Non-pigmented ciliary epithelial cell (primary cell): ENCODE measurements at places on chromosomes 2 and 18.

DNA sequence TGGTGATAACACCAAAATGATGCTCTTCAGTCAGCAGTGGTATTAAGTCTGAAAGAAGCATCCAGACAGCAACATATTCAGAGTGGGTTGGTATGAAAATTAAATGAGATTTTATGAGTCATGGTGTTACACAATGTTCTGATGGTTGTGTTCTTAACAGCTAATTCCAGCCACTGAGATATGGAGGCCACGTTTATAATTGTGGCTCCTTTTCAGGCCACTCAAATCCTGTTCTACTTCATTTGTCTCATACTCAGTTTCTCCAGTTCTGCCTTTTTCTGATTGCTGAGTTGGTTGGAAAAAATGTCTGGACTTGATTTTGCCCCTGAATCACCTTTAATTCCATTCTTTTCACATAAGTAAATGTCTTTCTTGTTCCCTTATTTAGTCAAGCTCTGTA is 162.7 kb upstream of the COL3A1 start:
- peak; percentile 80 for DNase-seq

- DNase-seq = no peak
Measured at GRCh38 chr2:173922760-173923159, 42.4 kb downstream of the SP3 start.

GRCh38 chr2:55871637-55872036 is 51.9 kb downstream of the EFEMP1 start:
- DNase-seq = no peak

GRCh38 chr2:203453858-203454451 is 81.1 kb downstream of the RAPH1 start:
- peak; percentile 24 for DNase-seq

DNA sequence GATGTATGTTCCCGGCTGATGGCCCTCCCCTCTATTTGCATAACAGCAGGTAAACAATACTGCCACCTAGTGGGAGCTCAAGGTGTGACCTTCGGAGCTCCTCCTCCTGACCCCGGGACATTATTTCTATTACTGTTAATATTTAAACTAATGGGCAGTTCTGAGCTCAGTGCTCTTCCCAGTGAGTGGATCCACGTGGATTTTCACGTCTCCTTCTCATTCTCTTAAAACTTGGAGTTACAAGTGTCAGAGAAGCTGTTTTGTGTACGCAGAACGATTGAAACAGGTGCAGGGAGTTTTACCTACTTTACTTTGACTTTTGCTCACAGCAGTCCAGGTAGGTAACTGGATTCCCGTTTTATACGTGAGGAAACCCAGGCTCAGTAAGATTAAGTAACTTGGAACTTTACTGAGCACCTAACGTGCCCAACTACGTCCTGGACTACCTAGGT is 127.3 kb downstream of the PRKCE start:
- no peak for DNase-seq

DNA sequence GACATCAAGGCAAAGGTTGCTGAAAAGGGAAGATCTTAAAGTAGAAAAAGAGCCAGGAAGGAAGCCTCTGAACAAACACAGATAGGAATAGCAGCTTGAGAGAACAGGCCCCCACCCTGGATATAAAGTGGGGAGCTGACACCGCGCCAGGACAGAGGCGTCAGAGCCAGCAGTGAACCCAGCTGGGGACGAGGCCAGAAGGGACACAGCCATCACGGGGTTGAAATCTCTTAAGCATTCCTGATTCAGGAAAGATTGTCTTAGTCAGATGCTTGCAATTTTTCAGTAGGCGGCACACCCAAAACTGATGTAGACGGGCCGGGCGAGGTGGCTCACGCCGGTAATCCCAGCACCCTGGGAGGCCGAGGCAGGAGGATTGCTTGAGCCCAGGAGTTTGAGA is 93.8 kb upstream of the PHLPP1 start:
- no peak for DNase-seq

- no peak for DNase-seq
Measured at GRCh38 chr2:36964496-36965058, 1.8 kb downstream of the STRN start.

- DNase-seq = peak; percentile 88
Measured at GRCh38 chr2:55364189-55365055, 55.2 kb downstream of the CCDC88A start.

- DNase-seq = no peak
Measured at GRCh38 chr2:23381485-23381884, 3.5 kb upstream of the KLHL29 start.

DNA sequence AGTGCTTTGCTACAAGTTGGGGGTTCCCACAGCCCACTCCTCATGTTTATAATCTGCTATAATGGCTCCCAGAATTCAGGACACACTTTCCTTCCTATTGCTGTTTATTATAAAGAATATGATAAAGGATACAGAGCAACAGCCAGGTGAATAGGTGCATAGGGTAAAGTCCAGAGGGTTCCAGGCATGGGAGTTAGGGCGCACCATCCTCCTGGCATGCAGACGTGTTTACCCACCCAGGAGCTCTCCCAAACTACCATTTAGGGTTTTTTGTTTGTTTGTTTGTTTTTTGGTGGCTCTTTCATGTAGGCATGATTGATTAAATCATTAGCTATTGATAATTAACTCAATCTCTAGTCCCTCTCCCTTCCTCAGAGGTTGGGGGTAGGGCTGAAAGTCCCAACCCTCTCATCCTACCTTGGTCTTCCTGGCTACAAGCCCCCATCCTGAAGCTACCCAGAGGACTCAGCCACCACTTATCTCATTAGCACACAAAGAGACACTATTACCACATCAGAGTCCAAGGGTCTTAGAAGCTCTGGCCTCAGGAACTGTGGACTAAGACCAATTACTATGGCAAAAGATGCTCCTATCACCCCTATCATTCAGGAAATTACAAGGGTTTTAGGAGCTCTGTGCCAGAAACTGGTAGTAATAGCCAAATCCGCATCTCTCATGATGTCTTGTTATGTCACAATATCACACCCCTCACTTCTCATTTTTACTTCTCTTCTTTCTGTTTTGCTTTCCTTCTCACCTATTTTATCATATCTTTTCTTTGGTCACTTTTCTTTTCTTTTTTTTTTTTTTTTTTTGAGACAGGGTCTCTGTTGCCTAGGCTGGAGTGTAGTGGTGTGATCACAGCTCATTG is 154.9 kb upstream of the TTC39C start:
- DNase-seq = no peak

- no peak for DNase-seq
Measured at GRCh38 chr2:144432921-144433320, 87.0 kb downstream of the ZEB2 start.

- no peak for DNase-seq
Measured at GRCh38 chr18:7116792-7117389, 706 bp downstream of the LAMA1 start.

- DNase-seq = no peak
Measured at GRCh38 chr2:26840937-26841610, 6.9 kb upstream of the DPYSL5 start.

GRCh38 chr2:44044281-44044720 is 48.5 kb upstream of the LRPPRC start:
- peak; percentile 54 for DNase-seq

DNA sequence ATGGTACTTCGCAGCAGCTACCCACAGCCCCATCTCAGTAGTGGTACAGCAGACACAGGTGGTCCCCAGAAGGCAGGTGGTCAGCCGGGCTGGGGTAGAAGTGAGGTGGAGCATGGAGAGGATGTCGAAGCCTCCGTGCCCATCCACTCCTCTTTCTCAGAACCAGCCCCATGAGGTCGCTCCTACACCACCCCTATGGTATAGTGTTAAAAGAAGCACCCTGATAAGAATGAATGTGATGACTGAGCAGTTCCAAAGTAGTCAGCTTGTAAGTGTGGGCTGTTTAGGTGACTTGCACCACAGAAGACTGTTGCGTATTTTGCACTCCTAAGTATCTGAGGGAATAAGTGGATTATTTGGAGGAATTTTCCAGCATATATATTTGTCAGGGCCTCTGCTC is 111.3 kb downstream of the WDSUB1 start:
- no peak for DNase-seq

DNA sequence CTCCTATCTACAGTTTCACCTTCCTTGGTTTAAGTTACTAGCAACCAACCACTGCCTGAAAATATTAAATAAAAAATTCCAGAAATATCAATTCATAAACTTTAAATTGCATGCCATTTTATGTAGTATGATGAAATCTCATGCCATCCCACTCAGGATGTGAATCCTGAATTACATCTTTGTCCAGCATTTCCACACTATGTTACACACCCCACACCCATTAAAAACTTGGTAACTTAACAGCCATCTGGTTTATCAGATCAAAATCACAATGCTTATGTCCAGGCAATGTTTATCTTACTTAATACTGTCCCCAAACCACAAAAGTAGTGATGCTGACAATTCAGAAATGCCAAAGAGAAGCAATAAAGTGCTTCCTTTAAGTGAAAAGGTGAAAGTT is 21.6 kb downstream of the CUL3 start:
- no peak for DNase-seq

DNA sequence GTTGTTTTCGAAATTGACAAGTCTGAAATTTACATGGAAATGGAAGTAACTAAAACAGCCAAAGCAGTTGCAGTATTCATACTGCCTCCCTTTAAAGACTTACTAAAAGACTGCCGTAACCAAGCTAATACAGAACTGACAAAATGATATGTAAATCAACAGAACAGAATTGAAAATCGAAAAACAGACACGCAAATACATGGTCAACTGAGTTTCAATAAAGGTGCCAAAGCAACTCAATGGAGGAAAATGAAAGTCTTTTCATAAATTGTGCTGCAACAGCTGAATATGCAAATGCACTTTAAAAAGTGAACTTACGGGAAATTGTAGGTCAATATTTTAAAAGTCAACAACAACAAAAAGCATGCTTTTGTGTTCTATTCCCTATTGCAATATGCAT is 34.2 kb downstream of the TMEM131 start:
- no peak for DNase-seq

GRCh38 chr2:44112096-44112495 is 56.6 kb upstream of the PPM1B start:
- no peak for DNase-seq

- DNase-seq = no peak
Measured at GRCh38 chr18:34339155-34339554, 114.4 kb upstream of the NOL4 start.

- DNase-seq = no peak
Measured at GRCh38 chr2:144071461-144071860, 448.5 kb downstream of the ZEB2 start.

- no peak for DNase-seq
Measured at GRCh38 chr2:137115081-137115794, 349.9 kb downstream of the THSD7B start.

DNA sequence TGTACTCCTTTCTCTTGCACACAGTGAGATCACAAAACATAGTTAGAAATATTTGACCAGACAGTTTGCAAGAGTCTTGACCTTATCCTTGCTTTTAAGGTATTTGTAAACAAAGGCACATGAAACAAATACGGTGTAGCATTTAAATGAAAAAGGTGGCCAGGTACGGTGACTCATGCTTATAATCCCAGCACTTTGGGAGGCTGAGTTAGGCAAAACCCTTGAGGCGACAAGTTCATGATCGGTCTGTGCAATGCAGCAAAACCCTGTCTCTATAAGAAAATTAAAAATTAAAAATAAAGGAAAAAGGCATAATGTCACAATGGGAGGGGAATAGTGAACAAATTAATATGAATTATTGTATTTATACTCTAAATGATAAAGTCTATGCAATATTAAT is 109.5 kb upstream of the PIK3C3 start:
- no peak for DNase-seq

- no peak for DNase-seq
Measured at GRCh38 chr2:221883976-221884375, 311.9 kb upstream of the EPHA4 start.

GRCh38 chr18:32877371-32877770 is 104.5 kb upstream of the KLHL14 start:
- DNase-seq = no peak

DNA sequence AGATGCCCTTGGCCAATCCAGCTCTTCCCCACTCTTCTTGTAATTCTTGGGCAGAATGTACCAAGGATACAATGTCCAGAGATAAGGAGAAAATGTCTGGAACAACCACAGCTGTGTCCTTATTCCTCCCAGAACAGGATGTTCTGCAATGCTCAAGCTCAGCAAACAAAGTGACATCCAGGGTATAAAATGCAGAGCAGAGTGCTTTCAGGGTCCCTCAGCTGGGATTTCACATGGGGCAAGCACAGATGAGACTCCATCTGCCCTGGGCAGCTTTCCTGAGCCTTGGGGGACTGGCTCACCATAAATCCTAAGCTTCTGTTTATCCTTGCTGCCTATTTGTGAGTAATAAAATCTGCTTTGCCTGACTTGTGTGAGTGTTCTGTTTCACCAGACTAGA is 127.4 kb downstream of the VAPA start:
- no peak for DNase-seq

DNA sequence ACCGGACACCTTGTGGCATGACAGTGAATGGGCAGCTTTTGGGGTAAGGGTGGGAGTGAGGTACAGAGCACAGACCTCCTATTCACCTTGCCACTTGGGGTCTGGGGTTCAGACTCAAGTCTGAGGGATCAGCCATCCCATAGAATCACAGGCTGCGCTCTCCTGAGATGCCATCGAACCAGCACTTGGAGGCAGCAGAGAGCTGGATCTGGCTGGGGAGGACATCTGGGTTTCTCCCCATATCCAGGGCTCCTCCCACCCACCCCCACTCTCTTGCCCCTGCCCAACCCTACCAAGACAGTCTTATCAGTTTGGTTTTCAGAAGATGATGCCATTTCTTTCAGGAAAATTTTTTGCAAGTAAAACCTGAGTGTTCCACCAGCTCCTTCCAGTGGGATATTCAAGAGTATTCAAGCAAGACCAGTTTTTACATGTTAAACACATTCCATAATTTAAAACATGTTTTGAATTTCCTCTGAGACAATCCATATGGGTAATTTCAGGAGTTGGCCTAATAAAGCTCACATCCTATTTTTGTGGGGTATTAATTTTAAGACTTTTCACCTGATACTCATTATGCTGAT is 29.2 kb upstream of the TEX44 start:
- DNase-seq = no peak

- DNase-seq = no peak
Measured at GRCh38 chr2:37721201-37721560, 49.7 kb upstream of the CDC42EP3 start.

GRCh38 chr2:127047054-127047453 is 59.9 kb downstream of the BIN1 start:
- DNase-seq = no peak

- no peak for DNase-seq
Measured at GRCh38 chr2:2762913-2763312, 431.8 kb upstream of the MYT1L start.

DNA sequence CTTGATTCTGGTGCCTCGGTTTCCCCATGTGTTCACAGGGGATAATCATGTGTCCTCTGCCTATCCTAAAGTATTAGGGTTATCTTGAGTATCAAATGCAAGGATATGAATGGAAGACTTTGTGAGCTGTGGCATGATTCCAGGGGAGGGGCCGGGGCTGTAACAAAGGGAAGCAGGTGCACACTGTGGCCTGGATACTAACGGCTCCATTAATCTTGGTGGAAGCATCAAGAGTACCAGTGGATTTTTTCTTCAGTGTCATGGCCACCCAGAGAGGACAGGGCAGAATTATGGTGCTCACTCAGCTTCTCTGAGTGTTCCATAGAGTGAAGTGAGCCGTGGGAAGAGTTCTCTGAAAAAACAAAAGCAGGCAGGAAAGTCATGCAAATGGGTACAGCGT is 320.1 kb downstream of the ALK start:
- no peak for DNase-seq
